ENCODE measurements at places on chromosomes 4 and X. TPM values are rescaled to one million over a fixed set of nuclear protein-coding genes. Genes with fewer than 3 reads are reported as not detected.

The ZNF718 gene
- 10.3 TPM for total RNA-seq

- DNase-seq = no peak
These were observed 328.5 kb downstream of the PPP3CA start for GRCh38 chr4:101018836-101019235.

DNA sequence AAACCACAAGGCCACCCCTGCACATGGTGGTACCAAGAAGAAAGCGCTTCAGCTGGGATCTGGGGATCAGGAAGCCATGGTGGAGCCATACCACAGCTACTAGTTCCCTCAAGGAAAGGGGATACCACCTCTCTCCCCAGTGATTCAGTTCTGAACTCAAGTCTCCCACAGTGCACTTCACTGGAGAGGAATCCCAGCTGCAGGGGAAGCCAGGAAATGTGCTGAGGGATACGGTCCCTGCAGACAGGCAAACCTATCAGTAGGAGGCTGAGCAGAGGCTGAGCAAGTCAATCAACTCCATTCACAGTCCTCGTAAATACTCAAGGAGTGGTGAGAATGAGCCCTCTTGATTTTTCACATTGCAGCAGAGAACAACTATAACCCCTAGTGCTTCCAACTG is 11.0 kb downstream of the TMEM192 start:
- no peak for DNase-seq

DNA sequence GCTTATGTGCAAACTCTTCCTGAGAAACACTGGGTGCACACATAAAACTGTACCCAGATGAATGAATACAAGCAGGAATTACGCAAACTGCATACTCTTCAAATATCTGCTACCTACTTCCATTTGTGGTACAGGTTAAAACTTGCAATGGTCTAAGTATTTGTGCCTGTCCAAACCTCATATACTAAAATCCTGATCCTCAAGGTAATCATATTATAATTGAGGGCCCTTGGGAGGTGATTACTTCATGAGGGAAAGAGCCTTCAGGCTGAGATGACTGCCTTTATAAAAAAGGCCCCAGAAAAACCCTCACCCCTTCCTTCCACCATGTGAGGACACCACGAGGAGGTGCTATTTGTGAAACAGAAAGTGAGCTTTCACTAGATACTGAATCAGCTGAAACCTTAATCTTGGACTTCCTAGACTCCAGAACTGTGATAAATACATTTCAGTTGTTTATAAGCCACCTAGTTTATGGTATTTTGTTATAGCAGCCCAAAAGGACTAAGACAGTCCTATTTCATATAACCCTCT is 1977.2 kb downstream of the PCDH7 start:
- DNase-seq = no peak

The XAGE2 gene
- not detected for total RNA-seq

DNA sequence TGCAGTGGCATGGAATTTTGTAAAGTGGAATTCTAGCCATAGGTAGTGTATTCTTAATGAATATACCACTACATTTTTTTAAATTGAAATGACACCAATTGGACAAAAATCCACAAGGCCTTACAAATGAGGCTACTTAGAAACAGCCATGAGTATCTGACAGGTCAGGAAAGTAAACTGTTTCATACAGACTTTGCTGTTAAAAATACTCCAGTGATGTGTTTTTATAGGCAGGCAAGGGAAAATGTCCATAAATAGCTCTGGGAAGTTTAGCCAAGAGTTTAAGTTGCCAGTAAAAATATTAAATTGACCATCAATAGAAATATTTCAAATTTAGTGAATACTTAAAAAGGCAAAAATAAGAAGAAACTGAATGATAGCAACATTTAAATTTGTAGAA is 41.8 kb upstream of the PDLIM5 start:
- DNase-seq = no peak

DNA sequence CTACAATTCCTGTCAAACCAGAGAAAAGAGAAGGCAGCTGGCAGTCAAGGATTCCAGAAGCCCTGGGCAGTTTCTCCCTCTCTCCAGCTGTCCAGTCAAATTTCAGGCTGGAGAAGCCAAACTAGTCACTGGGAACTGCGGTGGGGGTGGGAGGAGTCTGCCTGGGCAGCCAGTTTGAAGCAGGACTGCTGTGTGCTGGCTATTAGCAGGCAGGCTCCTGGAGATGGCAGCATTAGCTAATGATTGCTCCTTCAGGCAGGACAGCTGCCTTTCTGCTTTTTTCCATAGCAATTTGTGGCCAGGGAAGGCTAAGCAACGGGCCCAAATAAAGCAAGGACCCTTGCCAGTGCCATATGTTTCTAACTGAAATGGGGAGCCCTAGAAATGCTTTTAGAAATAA is 44.7 kb upstream of the FGF13 start:
- DNase-seq = peak; percentile 24

DNA sequence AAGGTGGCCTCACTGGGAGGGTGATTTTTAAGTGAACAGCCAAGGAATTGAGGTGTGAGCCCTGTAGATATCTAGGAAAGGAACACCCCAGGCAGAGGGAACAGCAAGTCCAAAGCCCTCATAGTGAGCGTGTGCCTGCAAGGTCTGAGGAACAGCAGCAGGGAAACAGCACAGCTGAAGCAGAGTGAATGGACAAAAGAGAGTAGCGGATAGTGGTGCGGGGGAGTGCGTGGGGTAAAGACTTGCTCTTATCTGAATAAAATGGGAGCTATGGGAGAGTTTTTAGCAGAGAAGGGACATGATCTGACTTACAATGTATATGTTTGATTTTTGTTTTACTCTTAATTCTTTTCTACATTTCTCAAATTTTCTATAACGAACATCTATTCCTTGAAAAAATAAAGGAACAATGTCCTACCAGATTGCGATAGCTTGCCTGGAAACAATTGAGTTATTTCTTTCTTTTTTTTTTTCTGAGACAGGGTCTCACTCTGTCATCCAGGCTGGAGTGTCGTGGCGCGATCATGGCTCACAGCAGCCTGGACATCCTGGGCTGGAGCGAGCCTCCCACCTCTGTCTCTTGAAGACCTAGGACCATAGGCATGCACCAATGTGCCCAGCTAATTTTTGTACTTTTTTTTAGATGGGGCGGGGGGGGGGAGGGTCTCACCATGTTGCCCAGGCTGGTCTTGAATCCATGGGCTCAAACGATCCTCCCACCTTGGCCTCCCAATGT is 19.5 kb upstream of the HADH start:
- DNase-seq = no peak

GRCh38 chr4:169148885-169149284 is 121.9 kb downstream of the SH3RF1 start:
- DNase-seq = no peak

GRCh38 chr4:76690011-76690905 is 207.7 kb downstream of the SOWAHB start:
- no peak for DNase-seq

DNA sequence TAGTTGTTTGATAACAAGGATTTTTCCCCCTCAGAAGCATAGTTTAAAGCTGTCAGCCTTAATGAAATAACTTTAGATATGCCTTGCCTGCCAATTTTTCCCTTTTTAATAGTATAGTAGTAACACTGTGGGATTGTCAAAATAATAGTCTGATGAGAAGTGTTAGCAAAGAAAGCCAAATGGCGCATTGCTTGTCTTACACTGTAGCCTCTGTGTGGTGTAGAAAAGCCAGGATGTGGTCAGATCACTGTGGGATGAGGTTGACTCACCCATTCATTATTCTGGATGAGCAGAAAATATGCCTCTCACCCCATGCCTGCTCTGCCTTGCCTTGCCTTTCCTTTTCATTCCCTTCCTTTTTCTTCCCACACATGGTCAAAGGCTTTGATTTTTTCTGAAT is 257.8 kb upstream of the NRK start:
- DNase-seq = no peak

GRCh38 chr4:46258431-46258830 is 131.5 kb downstream of the GABRA2 start:
- DNase-seq = no peak

- no peak for DNase-seq
These were observed 309.4 kb upstream of the NOCT start for GRCh38 chr4:138706201-138706600.

DNA sequence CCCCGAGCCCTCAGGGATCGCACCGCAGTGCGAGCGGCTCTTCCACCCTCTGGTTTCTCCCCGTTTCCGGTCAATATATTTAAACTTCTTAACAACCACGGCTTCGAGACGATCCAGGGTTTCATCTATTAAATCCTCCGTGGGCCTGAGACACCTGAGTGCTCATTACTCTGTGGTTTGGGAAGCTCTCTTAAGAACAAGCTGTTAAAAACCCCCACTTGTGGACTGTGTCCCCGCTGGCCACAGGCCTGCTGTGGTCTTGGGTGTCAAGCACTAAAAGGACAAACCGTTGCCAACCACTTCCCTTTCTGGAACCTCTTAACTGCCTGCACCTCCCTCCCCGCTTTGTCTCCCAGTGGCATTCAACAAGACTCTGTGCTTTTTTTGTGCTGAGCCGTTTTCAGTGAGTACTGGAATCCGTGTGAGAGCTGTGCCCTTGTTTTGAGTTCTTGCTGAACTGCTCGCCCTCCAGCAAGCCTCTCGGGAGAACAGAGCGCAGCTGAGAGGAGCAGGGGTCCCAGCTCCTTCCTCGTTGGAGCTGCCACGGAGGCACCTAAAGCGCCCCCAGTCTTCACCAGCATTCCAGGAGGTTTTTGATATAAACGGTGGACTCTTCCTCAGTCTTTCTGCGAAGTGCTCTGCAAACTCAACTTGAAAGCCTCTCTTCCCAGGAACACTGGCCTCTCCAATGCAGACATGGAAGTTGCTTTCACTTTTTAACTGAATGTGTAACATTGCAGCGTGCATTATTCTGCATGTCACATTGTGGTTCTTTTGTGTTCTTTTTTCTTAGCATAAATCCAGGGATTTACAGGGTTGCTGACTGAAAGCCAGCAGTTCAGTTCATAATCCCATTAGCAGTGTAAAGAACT is 691 bp upstream of the IGFBP7 start:
- no peak for DNase-seq

DNA sequence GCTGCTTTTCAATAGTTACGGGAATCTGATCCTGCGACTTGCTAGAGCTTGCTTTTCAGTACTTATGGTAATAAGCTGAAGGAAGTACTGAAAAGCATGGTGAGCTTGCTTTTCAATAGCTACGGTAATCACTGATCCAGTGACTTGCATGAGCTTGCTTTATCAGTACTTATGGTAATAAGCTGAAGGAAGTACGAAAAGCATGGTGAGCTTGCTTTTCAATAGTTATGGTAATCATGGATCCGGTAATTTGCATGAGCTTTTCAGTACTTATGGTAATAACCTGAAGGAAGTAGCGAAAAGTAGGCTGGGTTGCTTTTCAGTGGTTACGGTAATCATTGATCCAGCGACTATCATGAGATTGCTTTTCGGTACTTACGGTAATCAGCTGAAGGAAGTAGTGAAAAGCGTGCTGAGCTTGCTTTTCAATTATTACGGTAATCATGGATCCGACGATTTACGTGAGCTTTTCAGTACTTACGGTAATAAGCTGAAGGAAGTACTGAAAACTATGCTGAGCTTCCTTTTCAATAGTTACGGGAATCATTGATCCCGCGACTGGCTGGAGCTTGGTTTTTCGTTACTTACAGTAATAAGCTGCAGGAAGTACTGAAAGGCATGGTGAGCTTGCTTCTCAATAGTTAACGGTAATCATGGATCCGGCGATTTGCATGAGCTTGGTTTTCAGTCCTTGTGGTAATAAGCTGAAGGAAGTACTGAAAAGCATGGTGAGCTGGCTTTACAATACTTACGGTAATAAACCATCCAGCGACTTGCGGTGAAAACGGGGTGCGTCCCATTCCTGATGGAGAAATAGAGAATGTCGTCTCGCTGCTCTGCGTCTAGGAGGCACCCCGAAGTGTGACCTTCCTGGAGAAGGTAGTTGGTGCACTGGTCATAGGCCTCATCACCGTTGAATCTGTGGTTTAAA is 6.5 kb downstream of the CRLF2 start:
- no peak for DNase-seq

GRCh38 chr4:109910256-109910655 is 2.4 kb upstream of the EGF start:
- no peak for DNase-seq

GRCh38 chr4:108620933-108621905 is 843 bp downstream of the RPL34 start:
- DNase-seq = no peak

The SORBS2 gene
- 92.6 TPM for total RNA-seq

- DNase-seq = no peak
These were observed 157.8 kb downstream of the ANTXR2 start for GRCh38 chr4:79915246-79915645.

The CXorf49B gene
- not detected for total RNA-seq

The MRFAP1L1 gene
- 64.9 TPM for total RNA-seq

DNA sequence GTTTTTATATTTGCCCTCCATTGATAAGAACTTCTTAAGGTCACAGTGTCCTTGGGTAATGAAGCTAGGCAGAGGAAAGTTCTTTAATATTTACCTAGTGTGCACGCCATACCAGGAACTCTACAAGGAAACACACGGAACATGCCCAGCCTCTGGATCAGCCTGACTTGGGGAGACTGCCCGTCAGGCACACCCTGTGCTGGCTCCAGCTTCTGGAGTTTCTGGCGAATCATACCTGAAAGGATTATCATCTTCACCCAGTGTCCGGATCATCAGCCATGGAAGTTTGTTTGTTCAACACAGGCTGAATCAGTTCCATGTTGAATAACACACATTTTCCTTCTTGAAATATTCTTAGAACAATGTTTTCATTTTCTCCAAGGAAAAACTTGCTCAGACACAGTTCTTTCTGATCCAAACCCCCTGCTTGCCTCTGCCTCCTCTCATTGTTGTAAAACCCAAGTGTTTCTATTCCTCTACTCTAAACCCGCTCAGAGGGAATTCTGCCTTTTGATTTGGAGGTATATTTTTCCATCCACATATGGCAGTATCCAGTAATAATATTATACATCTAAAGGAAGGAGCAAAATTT is 176.7 kb downstream of the SHROOM3 start:
- DNase-seq = no peak

DNA sequence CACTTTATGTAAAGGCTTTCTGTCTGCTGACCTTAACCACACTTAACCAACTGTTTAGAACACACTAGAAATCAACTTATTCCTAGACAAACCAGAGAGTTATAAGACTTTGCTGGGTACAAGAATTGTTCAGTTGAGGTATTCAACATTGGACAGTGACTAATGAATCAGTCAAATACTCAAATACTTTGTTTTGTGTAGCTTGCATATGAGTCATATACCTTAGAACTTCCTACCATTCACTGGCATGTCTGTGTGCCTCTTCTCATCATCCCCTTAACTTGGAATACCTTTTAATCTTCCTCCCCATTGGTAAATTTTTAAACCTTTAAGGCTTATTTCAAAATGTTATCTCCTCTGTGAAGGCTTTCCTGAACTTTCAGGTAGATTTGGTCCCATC is 708.8 kb upstream of the GRIA3 start:
- DNase-seq = no peak

GRCh38 chr4:152045807-152046571 is 285.2 kb upstream of the GATB start:
- peak; percentile 78 for DNase-seq

DNA sequence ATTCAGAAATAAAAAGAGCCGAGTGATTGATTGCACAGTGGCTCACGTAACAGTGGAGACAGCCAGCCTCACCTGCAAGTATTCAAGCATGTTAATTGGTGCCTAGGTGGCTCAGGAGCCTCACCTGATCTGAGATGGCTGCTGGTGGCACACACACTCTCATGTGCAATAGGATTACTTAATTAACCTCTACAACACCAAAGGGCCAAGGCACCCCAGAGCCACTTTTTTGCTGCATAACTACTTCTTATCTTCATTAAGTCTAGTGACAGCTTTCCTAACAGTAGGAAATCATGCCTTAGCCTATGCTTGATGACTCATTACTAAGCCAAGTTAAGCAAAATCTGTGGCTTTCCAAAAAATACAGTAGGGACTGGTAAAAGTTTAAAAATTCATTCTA is 117.3 kb upstream of the NOCT start:
- DNase-seq = no peak

- DNase-seq = no peak
These were observed 135.2 kb downstream of the STK32B start for GRCh38 chr4:5186271-5187064.

The MAOB gene
- 0.82 TPM for total RNA-seq

Measured in progenitor cell of endocrine pancreas (in vitro differentiated cells).